ENCODE measurements at places on chromosomes 2 and 18. TPM values are rescaled to one million over a fixed set of nuclear protein-coding genes. Genes with fewer than 3 reads are reported as not detected.

Gene GNLY
- not detected for total RNA-seq

Gene PRSS56
- total RNA-seq: 52.4 TPM

DNA sequence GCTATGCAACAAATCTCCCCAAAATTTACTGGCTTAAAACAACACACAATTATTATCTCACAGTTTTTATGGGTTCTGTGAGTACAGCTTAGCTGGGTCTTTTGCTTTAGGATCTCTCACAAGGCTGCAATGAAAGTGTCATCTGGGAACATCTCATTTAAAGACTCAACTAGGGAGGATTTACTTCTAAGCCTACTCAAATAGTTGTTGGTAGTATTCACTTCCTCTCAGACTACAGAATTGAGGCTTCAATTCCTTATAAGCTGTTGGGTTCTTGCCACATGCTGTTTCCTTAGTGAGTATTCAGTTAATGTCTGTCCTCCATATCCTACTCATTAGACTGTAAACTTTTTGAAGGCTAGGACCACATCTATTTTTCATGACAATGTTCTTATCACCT lies 72.3 kb downstream of the MDH1 start:
- H3K36me3 ChIP-seq: peaks cover 3% of the 10 kb centered on the region
- DNase-seq: no peak
- no peak overlapping the region for H3K27ac ChIP-seq
- H3K4me3 ChIP-seq: no peak overlapping the region
- H3K27me3 ChIP-seq: peaks cover 2% of the 10 kb centered on the region
- H3K4me1 ChIP-seq: no peaks in the 10 kb centered on the region

DNA sequence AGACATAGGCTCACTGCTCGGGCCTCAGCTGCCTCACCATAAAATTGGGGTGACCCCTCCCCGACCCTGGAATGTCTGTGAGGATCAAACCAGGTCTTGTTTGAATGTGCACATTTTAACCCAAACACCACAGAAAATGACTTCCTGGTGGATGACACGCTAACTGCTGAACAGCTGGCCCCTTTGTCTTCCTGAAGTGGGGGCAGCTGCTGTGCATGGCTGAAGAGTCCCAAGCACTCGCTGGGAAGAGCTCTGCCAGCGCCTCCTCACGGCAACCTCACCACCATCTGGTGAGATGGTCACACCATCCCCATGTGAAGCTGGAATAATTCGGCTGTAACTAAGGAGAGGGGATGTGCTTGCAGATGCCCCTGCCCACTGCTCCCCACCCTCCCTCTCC lies 34.0 kb downstream of the AQP12A start:
- H3K27me3 ChIP-seq: no peaks in the 10 kb centered on the region
- no peaks in the 10 kb centered on the region for H3K4me1 ChIP-seq
- H3K36me3 ChIP-seq: no peaks in the 10 kb centered on the region
- no peak overlapping the region for H3K4me3 ChIP-seq

Gene SLC9A4
- not detected for total RNA-seq

DNA sequence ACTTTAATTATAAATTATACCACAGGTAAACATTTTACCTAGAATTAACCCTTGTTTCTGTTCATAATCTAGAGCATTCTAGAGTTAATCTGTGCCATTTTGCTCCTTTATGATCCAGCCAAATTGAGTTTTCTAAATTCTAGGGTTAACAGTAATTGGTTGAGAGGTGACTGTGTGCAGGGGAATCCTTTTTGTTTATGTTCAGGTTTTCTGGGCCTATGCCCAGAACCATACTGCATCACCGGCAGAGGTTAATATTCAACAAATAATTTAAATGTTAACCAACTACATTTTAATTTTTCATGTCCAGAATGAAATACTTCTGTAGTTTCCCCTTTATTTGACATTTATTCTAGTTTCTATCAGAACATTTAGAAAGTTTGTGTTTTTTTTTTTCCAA lies 32.3 kb downstream of the CARF start:
- H3K4me1 ChIP-seq: peaks cover 6% of the 10 kb centered on the region
- DNase-seq: no peak
- peaks cover 39% of the 10 kb centered on the region for H3K36me3 ChIP-seq

Gene FEV
- total RNA-seq: not detected

- no peaks in the 10 kb centered on the region for H3K4me1 ChIP-seq
- no peaks in the 10 kb centered on the region for H3K36me3 ChIP-seq
- H3K4me3 ChIP-seq: no peak overlapping the region
- H3K27ac ChIP-seq: no peak overlapping the region
These were observed 203.9 kb downstream of the FBXO15 start for GRCh38 chr18:73943763-73944162.

Gene MAP3K19
- not detected for total RNA-seq

- peaks cover 5% of the 10 kb centered on the region for H3K36me3 ChIP-seq
- DNase-seq: no peak
- H3K4me3 ChIP-seq: no peak overlapping the region
These were observed 170.7 kb upstream of the NRP2 start for GRCh38 chr2:205511641-205512040.

GRCh38 chr2:134522496-134523455 lies 196.0 kb downstream of the TMEM163 start:
- no peak for DNase-seq
- H3K27me3 ChIP-seq: peaks cover 6% of the 10 kb centered on the region
- no peaks in the 10 kb centered on the region for H3K36me3 ChIP-seq
- H3K4me3 ChIP-seq: no peak overlapping the region

- no peak overlapping the region for H3K4me3 ChIP-seq
- H3K27me3 ChIP-seq: no peaks in the 10 kb centered on the region
- no peak for DNase-seq
These were observed 70.4 kb downstream of the MYL12B start for GRCh38 chr18:3332376-3332775.

DNA sequence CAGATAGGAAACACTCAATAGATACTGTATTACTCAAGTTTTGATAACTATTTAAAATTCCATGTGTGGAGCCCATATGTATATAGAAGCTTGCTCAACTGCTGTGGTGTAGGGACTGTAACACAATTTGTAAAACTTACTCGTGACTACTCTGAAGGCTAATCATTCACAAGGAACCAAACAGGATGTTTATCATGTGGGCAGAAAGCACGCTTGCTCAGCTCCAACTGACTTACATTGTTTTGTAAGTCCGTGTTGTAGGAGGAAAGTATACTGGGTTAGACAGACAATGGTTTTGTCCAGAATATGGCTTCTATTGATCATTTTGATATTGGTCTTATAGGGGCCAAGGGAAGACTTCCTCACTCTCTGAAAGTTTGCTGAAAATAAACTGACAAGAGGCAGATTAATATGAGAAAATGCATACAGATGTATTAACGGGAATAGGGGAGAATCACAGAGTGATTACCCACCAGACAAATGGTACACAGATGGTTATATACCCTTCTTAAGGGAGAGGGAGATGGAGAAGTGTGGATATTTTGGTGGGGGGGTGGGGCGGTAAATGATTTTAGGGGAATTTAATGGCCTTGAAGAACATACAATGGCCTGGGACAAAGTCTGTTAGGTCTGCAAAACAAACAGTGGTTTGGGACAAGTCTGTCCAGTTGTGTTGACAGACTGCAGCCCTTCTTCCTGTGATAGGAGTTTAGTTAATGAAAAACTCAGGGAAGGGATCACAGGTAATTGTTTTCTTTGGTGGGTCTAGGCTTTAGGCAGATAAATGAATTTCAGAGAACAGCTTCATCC lies 259.3 kb upstream of the SP5 start:
- no peaks in the 10 kb centered on the region for H3K27me3 ChIP-seq
- no peak overlapping the region for H3K27ac ChIP-seq
- no peak overlapping the region for H3K4me3 ChIP-seq
- no peaks in the 10 kb centered on the region for H3K4me1 ChIP-seq
- peaks cover 7% of the 10 kb centered on the region for H3K36me3 ChIP-seq

Gene TMEM198
- total RNA-seq: 16.4 TPM

DNA sequence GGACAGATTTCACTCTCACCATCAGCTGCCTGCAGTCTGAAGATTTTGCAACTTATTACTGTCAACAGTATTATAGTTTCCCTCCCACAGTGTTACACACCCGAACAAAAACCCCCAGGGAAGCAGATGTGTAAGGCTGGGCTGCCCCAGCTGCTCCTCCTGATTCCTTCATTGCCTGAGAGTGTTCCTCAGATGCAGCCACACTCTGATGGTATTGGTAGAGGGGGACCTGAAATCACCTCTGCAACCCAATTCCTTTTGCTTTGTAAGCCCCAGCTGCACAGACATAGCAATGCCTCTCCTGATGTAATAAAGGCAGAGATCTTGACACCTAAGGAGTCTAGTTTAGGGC lies 1529.8 kb downstream of the RPIA start:
- no peak overlapping the region for H3K27ac ChIP-seq
- no peak overlapping the region for H3K4me3 ChIP-seq
- H3K4me1 ChIP-seq: no peaks in the 10 kb centered on the region
- peaks cover 5% of the 10 kb centered on the region for H3K27me3 ChIP-seq
- no peak for DNase-seq

GRCh38 chr2:183428881-183429280 lies 304.6 kb downstream of the NUP35 start:
- no peaks in the 10 kb centered on the region for H3K4me1 ChIP-seq
- H3K4me3 ChIP-seq: no peak overlapping the region

DNA sequence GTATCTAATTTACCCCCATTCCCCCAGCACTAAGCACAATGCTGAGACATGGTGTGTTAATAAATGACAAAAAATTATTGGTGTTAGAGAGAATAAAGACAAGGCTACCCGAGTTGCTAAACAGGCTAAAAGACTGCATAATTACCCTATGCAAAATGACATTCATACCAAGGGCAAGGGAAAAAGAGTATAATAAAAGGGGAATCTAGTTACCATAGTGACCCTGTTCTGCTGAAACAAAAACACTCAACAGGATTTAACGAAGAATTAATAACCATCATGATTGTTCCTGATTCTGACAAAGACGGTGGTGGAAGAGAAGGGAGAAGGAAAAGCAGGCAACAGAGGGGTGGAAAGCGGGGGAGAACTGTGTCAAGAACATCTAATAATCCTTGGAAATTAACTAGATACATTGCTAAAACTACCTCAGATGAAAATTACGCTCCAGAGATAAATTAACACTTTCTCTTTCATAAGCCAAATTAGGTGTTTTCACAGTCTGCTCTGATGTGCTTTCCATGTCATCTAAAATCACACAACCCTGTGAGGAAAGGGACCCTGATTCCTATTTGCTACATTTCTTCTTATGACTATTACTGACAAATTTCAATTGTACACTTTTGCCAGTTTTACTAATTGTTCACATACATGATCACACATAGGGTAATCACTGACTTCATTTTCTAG lies 25.5 kb downstream of the TTR start:
- no peak overlapping the region for H3K27ac ChIP-seq
- H3K4me3 ChIP-seq: no peak overlapping the region
- DNase-seq: no peak
- no peaks in the 10 kb centered on the region for H3K27me3 ChIP-seq
- peaks cover 4% of the 10 kb centered on the region for H3K4me1 ChIP-seq

Gene LYG1
- 1.9 TPM for total RNA-seq

GRCh38 chr18:43876286-43876685 lies 599.0 kb upstream of the SYT4 start:
- H3K27ac ChIP-seq: no peak overlapping the region
- H3K4me3 ChIP-seq: no peak overlapping the region
- no peaks in the 10 kb centered on the region for H3K27me3 ChIP-seq
- no peaks in the 10 kb centered on the region for H3K36me3 ChIP-seq
- no peaks in the 10 kb centered on the region for H3K4me1 ChIP-seq
- DNase-seq: no peak

Gene MREG
- 10.4 TPM for total RNA-seq

- peaks cover 14% of the 10 kb centered on the region for H3K4me1 ChIP-seq
- H3K27me3 ChIP-seq: no peaks in the 10 kb centered on the region
- H3K36me3 ChIP-seq: no peaks in the 10 kb centered on the region
- H3K4me3 ChIP-seq: no peak overlapping the region
These were observed 40.7 kb downstream of the ODC1 start for GRCh38 chr2:10407432-10407831.

DNA sequence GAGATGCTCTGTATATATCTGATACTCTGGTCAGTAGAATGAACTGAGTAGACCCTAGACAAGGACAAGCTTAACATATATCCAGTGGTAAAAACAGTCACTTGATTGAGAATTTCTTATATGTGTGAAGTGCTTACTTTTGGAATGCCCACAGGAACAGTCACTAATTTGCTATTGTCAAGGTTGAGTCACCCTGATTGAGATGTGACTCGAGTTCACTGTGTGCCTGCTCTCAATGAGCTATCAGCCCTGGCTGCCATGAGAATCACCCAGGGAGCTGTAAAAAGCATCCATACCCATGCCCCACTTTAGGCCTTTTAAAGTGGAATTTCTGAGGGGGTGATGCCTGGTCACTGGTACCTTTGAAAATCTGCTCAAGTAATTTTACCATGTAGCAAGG lies 283.7 kb downstream of the SUCLG1 start:
- no peak overlapping the region for H3K4me3 ChIP-seq
- DNase-seq: no peak
- H3K27me3 ChIP-seq: no peaks in the 10 kb centered on the region
- no peak overlapping the region for H3K27ac ChIP-seq

DNA sequence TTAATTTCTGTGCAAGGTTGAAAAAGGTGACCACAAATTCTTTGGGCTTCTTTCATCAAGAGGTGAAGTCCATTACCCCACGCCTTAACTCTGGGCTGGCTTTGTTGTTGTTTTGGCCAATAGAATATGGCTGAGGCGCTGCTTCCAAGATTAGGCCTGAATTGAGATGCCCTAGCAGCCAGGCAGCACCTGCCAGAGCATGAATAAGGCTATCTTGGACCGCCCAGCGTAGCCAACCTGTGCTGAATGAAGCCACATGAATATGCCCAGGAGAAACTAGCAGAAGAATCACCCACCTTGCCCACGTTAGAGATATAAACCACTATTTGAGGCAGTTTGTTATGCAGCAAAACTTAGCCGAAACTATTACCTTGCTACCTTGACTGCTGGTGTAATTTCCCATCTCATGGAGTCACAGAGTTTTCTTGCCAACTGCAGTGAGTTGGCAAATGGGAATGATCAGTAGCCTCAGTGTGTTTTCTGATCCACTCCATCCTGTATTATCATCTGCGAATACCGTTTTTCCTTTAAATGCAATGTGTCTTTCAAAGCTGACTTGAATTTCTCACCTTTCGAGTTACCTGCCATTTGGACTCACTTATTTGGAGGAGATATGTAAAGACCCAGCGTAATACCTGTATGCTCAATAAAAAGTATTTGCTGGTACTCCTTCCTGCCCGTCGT lies 679 bp downstream of the TSGA10 start:
- H3K36me3 ChIP-seq: peaks cover 3% of the 10 kb centered on the region
- DNase-seq: no peak
- no peak overlapping the region for H3K4me3 ChIP-seq
- H3K4me1 ChIP-seq: peaks cover 15% of the 10 kb centered on the region

Gene COLEC12
- total RNA-seq: 2.0 TPM

- H3K36me3 ChIP-seq: peaks cover 9% of the 10 kb centered on the region
- DNase-seq: no peak
- peaks cover 42% of the 10 kb centered on the region for H3K4me1 ChIP-seq
These were observed 222.9 kb upstream of the AGAP1 start for GRCh38 chr2:235270956-235271355.

DNA sequence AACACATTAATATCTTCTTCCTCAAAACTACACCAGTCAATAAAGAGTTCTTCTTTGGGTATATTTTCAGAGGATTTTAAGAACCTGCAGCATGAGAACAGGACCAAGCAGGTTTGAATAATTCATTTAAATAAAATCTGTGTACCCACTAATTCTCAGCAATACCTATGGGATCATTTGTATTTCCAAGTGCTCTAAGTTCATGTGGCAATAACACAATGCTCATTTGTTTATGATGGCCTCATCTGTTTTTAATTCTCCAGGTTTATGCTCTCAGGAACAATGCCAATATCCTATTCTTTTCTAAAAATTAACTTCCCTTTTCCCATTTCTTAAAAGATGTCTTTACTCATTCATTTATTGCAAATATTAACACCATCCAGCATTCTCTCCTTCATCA lies 264.7 kb downstream of the METTL4 start:
- no peak for DNase-seq
- no peak overlapping the region for H3K4me3 ChIP-seq
- H3K4me1 ChIP-seq: no peaks in the 10 kb centered on the region
- H3K36me3 ChIP-seq: no peaks in the 10 kb centered on the region
- H3K27ac ChIP-seq: no peak overlapping the region
- H3K27me3 ChIP-seq: peaks cover 16% of the 10 kb centered on the region

Measured in neural crest cell (in vitro differentiated cells).